ENCODE measurements at places on chromosomes 2 and 18.

DNA sequence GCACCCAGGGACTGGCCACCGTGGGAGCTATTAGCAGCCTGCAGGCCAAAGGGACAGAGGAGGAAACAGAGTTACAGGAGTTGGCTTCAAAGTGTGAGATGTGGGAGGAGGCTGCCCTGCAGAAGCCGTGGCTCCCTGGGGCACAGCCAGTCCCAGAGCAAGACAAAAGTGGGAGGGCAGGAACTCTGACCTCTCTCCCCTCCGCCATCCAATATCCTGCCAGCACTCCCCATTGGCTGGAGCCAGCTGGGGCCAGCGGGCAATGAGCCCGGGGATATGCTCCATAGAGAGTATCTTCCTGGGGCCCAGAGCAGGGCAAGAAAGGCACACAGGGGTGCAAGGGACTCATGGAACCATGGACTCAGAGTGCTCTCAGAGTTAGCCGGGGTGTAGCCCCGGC is 143.1 kb downstream of the INHBB start:
- DNase-seq = no peak

GRCh38 chr18:21393986-21394385 is 152.0 kb downstream of the GREB1L start:
- no peak for DNase-seq

DNA sequence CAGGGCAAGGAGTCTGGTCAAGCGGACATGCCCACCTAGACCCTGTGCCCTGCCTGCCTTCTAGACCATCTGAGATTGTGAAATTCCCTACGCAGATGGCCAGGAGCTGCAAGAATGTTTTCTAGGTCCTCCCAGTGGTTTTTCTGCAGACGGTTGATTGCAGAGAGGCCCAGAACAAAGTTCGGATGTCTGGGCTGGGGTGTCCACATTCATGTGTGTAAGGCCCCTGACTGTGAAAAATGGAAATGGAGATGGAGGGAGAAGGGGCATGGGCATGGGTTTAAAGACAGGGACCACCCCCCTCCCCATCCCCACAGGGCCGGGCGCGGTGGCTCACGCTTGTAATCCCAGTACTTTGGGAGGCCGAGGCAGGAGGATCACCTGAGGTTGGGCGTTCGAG is 11.8 kb downstream of the ARHGAP25 start:
- DNase-seq = no peak

DNA sequence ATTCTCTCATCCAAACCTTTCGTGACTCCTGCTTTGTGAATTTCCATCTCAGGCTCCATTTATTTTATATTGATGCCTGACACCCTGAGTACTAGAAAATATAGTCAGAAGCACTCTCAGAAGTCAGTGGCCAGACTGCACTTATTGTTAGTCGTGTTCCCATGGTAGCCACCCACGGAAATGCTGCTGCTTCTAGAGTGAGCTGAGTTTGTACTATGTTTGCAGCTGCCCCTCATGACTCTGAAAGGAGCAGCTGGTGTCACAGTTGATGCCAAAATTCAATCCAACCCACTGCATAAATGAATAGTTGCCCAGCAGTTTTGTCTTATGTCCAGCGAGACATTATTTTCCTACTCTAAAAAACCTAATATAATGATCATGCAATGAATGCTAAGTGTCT is 265.2 kb upstream of the SPHKAP start:
- DNase-seq = no peak

DNA sequence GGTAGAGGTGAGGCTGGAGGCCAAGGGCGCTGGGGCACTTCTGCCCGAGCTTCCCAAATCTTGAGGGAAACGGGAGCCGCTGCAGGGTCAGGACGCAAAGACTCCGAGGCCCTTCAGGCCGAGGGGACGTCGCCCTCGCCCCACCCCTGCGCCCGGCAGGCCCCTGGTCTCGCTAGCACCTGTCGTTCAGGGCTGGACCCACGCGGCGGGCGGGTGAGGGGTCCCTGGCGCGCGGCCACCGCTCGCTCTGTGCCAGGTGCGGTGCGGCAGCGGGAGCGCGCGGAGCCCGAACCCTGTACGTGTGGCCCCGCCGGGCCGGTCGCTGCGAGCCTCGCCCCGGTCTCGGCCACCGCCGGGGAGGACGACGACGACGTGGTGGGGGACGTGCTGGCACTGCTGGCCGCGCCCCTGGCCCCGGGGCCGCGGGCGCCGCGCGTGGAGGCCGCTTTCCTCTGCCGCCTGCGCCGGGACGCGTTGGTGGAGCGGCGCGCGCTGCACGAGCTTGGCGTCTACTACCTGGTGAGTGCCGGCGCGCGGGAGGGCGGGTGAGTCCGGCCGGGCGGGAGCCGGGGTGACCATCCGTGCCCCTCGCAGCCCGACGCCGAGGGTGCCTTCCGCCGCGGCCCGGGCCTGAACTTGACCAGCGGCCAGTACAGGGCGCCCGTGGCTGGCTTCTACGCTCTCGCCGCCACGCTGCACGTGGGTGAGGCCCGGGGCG is 4.9 kb downstream of the ERFE start:
- DNase-seq = no peak

DNA sequence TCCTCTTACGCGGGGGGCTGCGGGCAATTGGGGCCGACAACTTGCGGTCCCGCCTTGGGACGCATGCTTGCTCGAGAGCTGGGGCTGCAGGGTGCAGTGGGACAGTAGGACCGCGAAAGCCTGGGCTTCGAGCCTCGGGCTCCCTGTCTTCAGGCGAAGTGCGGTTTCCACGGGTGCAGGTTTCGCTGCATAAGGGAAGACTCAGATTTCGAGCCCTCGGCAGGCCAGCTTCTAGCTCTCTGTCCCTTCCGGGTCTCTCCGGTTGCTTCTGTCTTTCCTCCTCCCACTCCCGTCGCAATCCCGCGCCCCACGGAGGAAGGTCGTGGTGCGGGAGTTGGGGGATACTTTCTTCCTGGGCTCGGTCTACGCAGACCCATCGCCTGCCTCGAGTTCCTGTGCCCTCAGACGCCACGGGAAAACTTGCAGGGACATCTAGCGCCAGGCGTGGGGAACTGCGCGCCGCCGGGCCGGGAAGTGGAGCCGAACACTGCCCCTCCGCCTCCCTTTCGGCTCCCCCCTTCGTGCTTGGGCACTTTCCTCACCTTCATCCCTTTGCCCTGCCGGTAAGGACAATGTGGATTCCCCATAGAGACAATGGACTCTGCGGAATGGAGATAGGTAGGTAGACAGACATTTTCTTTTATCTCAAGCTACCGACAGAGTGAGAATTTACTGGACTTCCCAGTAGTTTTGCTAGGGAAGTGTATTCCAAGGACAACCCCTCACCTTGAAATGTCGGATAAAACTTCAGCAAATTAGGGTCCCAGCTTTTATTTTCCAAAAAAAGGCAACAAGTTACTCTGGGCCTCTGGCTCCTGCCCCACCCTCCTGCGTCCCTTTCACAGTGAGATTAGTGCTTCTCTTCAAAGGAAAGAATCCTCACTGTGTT is 4.2 kb upstream of the HOXD13 start:
- DNase-seq = no peak

GRCh38 chr2:239370403-239370802 is 30.4 kb downstream of the HDAC4 start:
- DNase-seq = no peak

DNA sequence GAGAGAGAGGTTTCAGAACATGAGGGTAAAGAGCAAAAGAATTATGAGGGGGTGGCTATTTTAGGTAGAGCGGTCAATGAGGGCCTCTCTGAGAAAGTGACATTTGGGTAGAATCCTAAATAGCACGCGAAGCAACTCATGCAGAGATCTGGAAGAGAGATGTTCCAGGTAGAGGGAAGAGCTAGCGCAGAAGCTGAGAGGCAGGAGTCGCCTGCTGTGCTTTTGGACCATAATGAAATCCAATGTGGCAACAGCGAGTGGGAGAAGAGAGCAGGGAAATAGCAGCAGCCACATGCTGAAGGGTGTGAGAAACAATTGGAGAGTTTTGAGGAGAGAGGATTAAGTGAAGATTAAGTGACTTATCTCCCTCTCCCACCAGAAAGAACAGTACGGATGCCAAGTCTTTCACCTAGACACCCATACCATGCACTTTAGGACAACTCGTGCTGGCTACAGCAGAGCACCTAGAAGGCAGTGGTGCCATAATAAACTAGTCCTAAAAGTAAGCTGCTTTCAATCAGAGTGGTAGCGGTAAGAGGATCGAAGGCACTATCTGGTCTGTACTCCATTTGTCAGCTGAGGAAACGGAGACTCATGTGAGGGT is 129.7 kb downstream of the LRP2 start:
- DNase-seq = no peak

Measured in activated T-helper 1 cell treated with Interleukin-2 at 50 U/mL for 16 hours (primary cell).